Endothelial cell (in vitro differentiated cells): ENCODE measurements at places on chromosomes 5 and 9.

DNA sequence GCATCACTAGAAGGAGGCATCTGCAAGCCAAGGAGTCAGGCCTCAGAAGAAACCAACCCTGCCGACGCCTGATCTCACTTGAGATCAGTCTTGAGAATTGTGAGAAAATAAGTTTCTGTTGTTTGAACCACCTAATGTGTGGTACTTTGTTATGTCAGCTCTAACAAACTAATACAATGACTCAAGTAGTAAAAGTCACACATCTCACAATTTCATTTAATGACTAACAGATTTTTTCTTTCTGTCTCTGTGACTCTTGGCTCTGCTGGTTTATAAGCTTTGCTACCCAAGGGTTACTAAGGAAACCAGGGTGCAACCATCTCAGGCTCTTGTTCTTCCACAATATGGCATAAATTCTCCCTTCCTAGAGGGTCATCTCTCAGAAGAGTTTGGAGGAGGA lies 315.8 kb upstream of the GRAMD2B start:
- no peak for DNase-seq
- H3K36me3 ChIP-seq, result no peaks in the 10 kb centered on the region
- no peaks in the 10 kb centered on the region for H3K4me1 ChIP-seq
- H3K27ac ChIP-seq, result no peak overlapping the region

- H3K27ac ChIP-seq, result no peak overlapping the region
- peaks cover 21% of the 10 kb centered on the region for H3K4me1 ChIP-seq
- no peak for DNase-seq
- H3K36me3 ChIP-seq, result peaks cover 36% of the 10 kb centered on the region
Observed at GRCh38 chr5:177595991-177596774, 3.7 kb upstream of the B4GALT7 start.

DNA sequence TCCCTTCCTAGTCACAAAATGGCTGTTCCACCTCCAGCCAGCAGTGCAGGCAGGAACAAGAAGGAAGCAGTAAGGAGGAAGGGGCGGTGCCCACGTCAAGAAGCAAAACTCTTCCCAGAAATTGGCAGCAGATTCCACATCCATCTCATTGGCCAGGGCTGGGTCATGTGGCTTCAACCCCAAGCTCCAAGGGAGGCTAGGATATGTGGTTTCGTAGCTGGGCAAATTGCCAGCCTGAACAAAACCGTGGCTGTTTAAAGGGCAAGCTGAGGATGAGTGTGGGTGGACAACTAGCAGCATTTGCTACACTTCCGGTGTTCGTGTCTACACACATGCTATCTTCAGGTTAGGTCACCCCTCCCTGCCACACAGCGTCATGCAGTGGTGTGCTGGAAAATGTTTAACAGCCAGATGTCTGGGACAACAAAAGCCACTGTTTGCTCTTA lies 92.1 kb upstream of the MAP1B start:
- H3K27ac ChIP-seq, result no peak overlapping the region
- no peaks in the 10 kb centered on the region for H3K4me1 ChIP-seq
- no peak overlapping the region for H3K4me3 ChIP-seq
- no peak for DNase-seq
- no peaks in the 10 kb centered on the region for H3K36me3 ChIP-seq
- H3K27me3 ChIP-seq, result no peaks in the 10 kb centered on the region

GRCh38 chr9:106639873-106640568 lies 222.9 kb upstream of the ZNF462 start:
- H3K4me1 ChIP-seq, result no peaks in the 10 kb centered on the region
- H3K27me3 ChIP-seq, result peaks cover 2% of the 10 kb centered on the region
- no peaks in the 10 kb centered on the region for H3K36me3 ChIP-seq
- DNase-seq, result no peak
- no peak overlapping the region for H3K27ac ChIP-seq

DNA sequence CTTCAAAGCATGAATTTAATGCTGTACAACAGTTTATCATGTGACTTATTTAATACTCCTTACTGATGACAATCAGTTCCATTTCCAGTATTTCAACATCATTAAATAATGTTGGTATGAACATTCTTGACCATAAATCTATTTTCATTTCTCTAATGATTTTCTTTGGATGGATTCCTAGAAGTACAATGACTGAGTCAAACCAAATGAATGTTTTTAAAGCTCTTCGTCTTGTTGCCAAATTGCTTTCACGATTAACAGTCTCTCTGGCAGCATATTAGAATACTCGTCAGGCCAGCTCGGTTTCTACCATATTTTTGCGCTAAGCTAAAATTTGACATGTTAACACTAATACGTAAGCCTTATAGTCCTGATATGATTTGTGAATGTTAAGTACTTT lies 197.0 kb downstream of the TRPM3 start:
- H3K4me3 ChIP-seq, result no peak overlapping the region
- H3K27me3 ChIP-seq, result peaks cover 1% of the 10 kb centered on the region
- DNase-seq, result no peak
- H3K36me3 ChIP-seq, result no peaks in the 10 kb centered on the region

DNA sequence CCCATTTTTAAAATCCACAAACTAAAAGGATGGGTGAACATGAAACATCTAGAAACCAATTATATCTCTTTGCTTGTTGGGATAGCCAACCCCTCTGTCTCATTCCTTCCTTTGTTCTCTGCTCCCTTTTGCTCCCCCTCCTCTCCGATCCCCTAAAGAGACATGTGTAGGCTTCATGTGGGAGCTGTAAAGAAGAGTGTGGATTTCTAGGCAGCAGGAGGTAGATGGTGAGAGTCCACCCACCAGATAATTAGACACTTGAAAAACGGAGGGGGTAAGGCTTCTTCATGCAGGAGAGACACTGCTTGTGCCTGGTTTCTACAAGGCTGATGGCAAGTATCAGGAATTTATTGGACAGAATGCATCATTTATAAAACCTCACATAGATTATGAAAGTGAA lies 27.3 kb upstream of the CFAP157 start:
- H3K27ac ChIP-seq, result no peak overlapping the region
- peak overlapping the region; percentile 6 for H3K4me3 ChIP-seq
- H3K36me3 ChIP-seq, result peaks cover 69% of the 10 kb centered on the region
- H3K4me1 ChIP-seq, result peaks cover under 1% of the 10 kb centered on the region

GRCh38 chr5:123047706-123048105 lies 11.2 kb upstream of the PPIC start:
- DNase-seq, result no peak
- H3K27me3 ChIP-seq, result no peaks in the 10 kb centered on the region
- no peak overlapping the region for H3K27ac ChIP-seq
- H3K36me3 ChIP-seq, result no peaks in the 10 kb centered on the region
- no peak overlapping the region for H3K4me3 ChIP-seq
